ENCODE measurements at places on chromosomes 3 and 15.

GRCh38 chr3:149640976-149641728 is 16.7 kb downstream of the WWTR1 start:
- DNase-seq = no peak

DNA sequence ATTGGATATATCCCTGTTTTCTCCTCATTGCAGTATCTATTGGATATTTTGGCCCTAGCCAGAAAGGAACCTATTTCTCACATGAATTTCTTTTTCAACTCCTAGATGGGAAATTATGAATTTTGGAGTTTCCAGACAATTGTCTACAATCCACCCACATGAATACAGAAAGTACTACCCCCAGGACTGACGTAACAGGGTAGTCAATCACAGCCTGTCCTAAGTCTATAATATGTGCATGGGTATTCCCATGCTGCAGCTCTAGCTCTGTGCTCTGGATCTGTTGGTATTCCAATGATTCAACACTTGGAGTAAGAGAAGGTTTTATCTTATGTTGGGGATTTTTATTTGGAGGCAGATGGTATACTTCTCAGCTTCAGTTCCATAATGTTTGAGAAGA is 393.1 kb upstream of the ARRDC4 start:
- DNase-seq = no peak

- DNase-seq = no peak
These were observed 32.2 kb downstream of the MCTP2 start for GRCh38 chr15:94263341-94264273.

DNA sequence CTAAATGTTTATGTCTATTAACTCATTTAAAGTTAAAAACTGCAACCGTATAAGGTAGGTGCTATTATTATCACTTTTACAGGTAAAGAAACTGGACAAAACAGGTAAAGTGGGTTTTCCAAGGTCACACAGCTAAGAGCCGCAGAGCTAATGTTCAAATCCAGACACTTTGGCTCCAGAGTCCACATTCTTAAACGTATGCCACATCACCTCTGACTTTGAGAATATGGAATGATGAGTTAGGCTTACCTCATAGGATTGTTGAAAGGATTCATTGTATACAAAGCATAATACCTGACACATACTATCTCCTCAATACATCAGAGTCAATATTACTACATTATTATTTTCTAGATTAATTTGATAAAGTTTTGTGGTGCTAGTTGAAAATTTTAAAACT is 240.9 kb upstream of the STT3B start:
- DNase-seq = no peak

GRCh38 chr3:15268033-15268631 is 62.1 kb downstream of the CAPN7 start:
- DNase-seq = peak; percentile 87

DNA sequence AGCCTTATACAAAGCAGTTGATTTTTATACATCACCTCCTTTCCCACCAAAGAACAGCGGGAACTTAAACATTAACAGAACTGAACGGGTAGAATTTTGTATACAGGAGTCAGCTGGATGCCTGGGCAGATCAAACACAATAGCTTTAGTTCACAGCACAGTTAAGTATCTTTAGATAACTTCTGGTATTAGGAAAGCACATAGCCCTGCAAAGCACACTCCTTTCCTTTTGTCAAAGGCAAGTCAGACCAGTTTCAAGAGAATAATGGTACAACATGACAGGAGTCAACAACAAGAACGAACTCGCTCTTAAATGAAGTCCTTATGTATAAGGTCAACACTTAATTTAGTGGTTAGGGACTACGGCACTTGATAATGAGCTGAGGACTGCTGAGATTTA is 26.3 kb downstream of the ABCC5 start:
- no peak for DNase-seq

- no peak for DNase-seq
These were observed 7.3 kb downstream of the PRR23E start for GRCh38 chr3:127200086-127200691.

DNA sequence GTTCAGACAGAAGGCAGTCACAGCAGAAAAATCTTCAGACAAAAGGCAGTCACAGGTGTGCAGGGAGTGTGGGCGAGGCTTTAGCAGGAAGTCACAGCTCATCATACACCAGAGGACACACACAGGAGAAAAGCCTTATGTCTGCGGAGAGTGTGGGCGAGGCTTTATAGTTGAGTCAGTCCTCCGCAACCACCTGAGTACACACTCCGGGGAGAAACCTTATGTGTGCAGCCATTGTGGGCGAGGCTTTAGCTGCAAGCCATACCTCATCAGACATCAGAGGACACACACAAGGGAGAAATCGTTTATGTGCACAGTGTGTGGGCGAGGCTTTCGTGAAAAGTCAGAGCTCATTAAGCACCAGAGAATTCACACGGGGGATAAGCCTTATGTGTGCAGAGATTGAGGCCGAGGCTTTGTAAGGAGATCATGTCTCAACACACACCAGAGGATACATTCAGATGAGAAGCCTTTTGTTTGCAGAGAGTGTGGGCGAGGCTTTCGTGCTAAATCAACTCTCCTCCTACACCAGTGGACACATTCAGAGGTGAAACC is 27.6 kb downstream of the ZNF589 start:
- peak; percentile 86 for DNase-seq

DNA sequence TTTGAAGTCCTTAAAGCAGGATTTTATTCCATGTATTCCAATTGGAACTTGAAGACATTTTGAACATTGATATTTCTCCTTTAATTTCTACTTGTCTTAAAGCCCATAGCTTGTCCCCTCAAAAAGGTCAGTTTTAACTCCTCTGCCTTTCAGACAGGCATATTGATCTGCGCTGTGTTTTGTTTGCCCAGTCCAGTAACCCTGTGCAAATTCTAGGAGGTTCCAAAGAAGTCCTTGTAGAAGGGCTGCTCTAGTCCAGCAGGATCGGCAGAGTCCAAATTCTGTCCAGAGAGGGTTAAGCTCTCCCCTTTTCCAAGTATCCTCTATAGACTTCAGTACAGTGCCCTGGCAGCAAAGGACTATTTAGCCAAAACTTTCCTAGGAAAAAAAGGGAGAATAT is 105.6 kb upstream of the MANF start:
- DNase-seq = no peak

- no peak for DNase-seq
These were observed 29.4 kb downstream of the RNU5B-1 start for GRCh38 chr15:65333856-65334255.

- DNase-seq = peak; percentile 22
These were observed 14.1 kb downstream of the FYCO1 start for GRCh38 chr3:45981346-45982074.

DNA sequence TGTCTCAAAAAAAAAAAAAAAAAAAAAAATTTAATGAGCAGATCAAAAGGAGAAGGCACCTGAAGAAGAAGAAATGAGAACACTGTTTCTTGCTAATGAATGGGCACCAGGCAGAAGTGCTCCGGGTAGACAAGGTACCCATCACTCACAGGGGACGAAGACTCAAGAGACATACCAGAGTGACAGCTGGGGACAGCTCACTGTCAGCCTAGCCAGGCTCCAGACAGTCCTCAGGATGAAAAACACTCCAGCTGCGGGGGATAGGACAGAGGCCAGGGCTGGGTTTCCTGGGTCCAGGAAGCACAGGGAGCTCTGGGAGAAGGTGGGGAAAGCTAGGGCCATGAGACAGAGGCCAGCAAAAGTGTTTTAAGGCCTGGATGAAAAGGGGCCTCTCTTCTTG is 48.5 kb upstream of the PARL start:
- DNase-seq = no peak

DNA sequence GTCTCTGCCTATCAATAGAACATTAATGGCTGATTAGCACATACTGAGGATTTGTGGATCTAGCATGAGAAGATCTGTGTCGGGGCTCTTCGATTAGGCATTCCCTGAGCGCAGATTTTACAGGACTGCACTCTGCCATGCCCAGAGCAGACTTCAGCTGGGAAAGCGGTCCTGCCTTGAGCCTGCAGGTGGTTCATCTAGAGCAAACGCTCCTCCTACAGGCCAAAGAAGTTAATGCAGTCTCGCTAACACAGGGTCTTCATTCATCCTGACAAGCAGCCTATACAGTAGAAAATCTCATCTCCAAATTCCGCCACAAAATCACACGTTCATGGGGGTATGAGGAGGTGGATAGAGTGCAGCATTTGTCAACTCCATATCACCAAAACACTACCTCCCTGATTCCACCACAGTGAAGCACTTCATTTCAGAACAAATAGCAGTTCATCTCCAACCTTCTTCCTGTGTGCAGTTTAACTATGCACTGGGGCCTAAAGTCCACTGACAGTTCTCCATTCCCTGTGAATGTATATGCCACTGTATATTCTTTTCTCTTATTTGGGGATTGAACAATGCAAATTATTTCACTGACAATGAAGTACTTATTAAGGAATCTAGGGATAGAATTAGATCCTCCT is 405.8 kb downstream of the IGSF11 start:
- no peak for DNase-seq

- peak; percentile 63 for DNase-seq
These were observed 143.4 kb upstream of the RASGRP1 start for GRCh38 chr15:38707802-38708671.

- no peak for DNase-seq
These were observed 36.7 kb upstream of the MFGE8 start for GRCh38 chr15:88949734-88950400.

- DNase-seq = no peak
These were observed 76.2 kb downstream of the MB21D2 start for GRCh38 chr3:192841428-192841827.

GRCh38 chr3:23501201-23501802 is 298.2 kb downstream of the UBE2E2 start:
- no peak for DNase-seq

GRCh38 chr3:13112521-13113345 is 39.5 kb upstream of the IQSEC1 start:
- DNase-seq = no peak

GRCh38 chr3:22922317-22922716 is 280.8 kb upstream of the UBE2E2 start:
- no peak for DNase-seq

DNA sequence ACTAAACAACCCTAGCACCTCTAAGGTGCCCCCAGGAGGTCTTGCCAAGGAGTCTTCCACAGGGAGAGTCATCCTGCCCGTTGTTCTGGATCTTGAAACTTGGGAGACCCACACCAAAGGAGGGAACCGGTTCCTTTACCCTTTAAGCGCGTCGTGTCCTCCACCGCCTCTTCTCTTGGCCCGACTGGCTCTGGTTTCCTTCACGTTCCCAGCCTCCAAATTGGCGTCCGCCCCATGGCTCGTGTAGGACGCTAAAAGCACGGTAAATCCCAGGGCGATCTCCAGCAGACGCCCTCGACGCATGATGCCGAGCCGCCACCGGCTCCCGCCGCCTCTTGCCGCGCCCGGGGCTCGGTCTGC is 1.1 kb downstream of the FBN1 start:
- DNase-seq = no peak
